ENCODE measurements at places on chromosomes 6 and 20.
A peak's percentile ranks its signal among the peaks of the same experiment; 100 is the strongest.

GRCh38 chr6:163260911-163261310, 153.6 kb upstream of the QKI start:
- no peak for DNase-seq

DNA sequence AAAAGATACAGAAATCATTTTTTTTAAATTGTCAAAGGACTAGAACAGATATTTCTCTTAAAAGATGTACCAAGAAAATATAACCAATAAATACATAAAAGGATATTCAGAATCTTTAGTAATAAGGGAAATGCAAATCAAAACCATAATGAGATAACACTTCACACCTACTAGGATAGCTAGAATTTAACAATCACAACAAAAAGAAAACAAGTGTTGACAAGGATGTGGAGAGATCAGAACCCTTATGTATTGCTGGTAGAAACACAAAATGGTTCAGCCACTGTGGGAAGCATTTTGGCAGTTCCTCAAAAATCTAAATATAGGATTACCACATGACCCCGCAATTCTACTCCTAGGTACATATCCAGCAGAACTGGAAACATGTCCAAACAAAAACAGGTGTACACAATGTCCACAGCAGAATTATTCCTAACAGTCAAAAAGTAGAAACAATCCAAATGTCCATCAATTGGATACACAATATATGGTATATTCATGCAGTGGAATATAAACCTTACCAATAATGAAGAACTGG, 211.0 kb downstream of the LRFN2 start:
- no peak for DNase-seq

GRCh38 chr6:132764370-132764769, 6.7 kb upstream of the VNN2 start:
- no peak for DNase-seq

GRCh38 chr6:23927935-23928334, 198.1 kb upstream of the NRSN1 start:
- DNase-seq, result no peak

DNA sequence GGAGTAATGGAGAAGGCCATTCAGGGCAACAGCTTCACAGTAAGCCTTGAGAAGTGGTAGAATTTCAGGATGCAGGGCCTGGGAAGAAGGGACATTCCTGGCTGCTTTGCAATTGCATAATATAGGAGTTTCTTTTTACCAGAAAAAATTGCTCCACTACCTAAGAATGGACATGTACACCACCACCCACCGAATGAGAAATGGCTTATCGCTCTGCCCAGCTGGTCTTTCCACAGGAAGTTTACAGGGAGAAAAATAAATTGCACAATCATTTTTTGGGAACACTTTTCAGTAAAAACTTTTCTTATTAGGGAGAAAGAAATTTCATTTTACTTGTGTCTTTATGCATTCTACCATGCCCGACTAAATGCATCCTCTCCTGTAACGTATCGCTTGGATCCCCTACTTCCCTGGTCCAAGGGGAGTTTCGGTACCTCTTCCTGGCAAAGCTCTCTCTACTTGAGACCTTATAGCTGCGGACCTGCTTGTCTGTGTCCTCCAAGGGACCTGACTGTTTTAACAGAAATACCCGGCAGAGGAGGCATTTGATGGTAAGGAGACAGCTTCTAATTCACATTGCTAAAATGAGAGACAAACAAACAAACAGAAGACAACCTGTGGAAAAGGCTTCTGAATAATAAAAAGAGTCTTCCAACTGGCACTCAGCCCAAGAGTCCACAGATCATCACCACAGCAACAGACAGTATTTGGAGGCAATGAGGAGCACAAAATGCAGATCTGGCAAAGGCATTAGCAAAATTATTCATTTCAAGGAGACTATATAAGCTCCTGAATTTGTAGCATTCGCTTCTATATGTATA, 54.2 kb downstream of the MAP3K5 start:
- DNase-seq, result no peak

GRCh38 chr6:47200536-47201334, 109.0 kb downstream of the TNFRSF21 start:
- no peak for DNase-seq

- DNase-seq, result no peak
Observed at GRCh38 chr6:136360783-136361182, 71.1 kb upstream of the BCLAF1 start.

GRCh38 chr20:63740070-63740626, 572 bp downstream of the SLC2A4RG start:
- no peak for DNase-seq

- no peak for DNase-seq
Observed at GRCh38 chr6:7566107-7566506, 23.9 kb upstream of the SNRNP48 start.

GRCh38 chr20:64160526-64161355, 3.5 kb upstream of the MYT1 start:
- no peak for DNase-seq

GRCh38 chr20:53009979-53010735, 38.0 kb downstream of the TSHZ2 start:
- no peak for DNase-seq

DNA sequence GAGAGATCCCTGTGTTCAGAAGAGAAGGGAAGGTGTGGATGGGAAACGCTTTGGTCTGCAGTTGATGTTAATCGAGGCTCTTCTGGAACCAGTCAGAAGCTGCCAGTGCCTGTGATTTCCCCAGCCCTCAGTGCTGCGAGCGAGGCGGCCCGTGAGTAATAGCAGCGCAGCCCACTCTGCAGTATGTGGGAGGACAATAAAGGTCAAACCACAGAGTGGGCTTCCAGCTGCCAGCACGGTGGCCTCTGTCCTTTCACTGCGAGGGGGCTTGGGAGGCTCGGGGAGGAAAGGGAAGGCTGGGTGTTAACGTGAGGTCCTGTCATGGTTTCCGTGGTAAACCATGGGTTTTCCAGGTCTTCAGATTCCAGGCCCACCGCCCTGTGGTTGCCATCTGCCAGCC, 32.3 kb upstream of the TAGAP start:
- DNase-seq, result peak; percentile 63

All from activated CD8-positive, alpha-beta memory T cell treated with anti-CD3 and anti-CD28 coated beads for 4 hours (primary cell).